ENCODE measurements at places on chromosomes 4 and X.

DNA sequence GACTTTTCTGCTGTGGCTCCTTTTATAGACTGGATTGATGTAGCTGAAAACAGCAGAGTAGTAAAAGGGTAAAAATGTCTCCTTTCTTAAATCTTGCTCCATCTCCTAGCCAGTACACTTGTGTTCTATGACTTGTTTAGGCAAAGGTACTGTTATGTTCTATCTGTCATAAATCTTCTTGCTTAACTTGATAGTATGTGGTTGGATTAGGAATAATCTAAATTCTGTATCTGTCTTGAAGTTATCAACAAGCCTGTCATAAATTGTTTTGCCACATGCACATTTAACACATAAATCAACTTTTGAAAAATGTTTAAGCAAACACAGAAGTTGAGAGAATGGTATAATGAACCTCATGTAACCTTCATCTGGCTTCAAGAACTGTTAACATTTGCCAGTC, 157.0 kb downstream of the FRAS1 start:
- DNase-seq, result no peak

DNA sequence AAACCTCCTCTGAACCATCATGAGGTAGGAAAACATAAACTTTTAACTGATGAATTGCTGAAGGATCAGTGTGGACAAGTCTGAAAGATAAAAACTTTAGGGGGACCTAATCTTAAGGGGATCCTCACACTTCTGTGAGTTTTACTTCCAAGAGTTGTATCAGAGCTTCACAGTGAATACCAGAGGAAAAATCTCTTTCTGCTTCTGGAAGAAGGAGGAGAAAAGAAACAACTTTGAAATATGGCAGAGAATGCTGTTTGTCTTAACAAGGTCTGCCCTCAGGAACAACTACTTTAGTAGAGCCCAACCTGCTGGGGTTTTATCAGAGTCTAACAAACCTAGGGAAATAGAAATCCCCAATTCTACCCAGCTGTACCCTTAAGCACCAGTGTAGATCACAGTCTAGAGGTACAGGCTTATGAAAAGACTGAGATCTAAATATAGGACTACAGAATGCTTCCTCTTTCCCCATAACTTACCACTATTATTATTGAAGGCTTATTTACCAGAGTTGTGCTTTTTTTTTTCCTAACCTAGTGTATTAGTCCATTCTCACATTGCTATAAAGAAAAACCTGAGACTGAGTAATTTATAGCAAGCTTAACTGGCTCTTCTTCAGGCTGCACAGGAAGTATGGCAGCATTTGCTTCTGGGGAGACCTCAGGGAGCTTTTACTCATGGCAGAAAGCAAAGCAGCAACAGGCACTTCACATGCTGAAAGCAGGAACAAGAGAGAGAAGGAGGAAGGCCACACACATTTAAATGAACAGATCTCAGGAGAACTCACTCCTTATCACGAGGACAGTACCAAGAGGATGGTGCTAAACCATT, 167.9 kb downstream of the CAMK2D start:
- no peak for DNase-seq

- no peak for DNase-seq
Measured at GRCh38 chr4:63528256-63528991, 880.8 kb downstream of the TECRL start.

GRCh38 chrX:24464498-24464835, 619 bp upstream of the PDK3 start:
- DNase-seq, result no peak

GRCh38 chr4:577499-578450, 1.7 kb upstream of the TMEM271 start:
- DNase-seq, result no peak

- DNase-seq, result no peak
Measured at GRCh38 chr4:45795135-45795534, 328.7 kb downstream of the GABRG1 start.

GRCh38 chr4:87017580-87018342, 83.0 kb downstream of the AFF1 start:
- no peak for DNase-seq

DNA sequence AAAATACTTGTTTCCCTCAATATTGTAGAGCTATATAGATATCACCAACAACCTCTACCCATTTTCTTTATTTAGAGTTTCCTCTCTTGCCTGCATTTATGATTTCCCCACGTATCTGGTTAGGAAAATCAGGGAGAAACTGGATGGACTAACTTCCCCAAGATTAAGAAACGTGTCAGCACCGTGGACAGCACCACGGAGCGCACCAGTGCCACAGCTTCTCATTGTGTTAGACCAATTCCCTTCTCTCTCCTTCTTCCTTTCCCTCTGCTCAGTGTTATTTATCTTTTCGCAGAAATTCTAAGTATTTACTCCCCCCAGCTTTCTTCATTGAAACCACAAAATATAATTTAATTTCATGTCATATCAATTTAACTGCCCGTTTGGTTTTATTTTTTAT, 568.6 kb upstream of the BOD1L1 start:
- DNase-seq, result no peak

DNA sequence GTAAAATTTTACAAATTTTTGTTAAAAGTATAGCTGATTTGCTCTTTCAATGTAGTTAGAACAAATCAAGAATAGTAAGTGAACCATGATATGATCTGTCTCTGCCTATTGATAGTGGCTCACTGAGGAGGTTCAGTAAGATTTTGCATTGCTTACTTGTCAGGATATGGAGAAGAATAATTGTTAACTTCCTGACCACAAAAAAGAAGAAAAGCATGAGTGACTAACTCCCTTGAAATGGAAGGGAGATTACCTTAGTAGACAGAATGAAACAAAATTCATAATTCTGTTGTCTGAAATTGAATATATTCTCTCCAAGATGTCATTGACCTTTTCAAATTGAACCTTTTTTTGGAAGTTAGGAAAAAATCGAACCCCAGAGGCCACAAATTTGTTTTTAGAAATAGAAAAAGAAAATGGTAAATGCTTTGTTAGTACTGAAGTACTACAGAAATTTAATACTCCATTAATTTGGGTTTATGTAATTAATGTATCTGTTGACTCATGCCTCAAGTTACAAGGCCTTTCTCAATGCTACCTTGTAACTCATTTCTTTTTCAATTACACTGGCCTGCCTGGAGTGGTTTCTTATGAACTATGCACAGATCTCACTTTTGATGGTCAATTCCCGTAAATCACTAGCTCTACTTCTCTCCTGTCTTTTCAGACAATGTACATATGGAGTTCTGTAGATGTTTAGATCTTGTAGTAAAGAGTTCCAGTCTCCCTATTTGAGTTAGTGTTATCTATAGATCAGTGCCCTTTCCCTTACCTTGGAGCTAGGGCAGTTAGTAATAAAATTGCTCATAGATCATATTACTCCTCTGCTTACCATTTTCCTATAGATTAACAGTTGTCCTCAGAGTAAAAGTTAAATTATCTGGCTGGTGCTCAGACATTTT, 139.3 kb downstream of the TLL1 start:
- DNase-seq, result no peak
